Activated B cell treated with CpG ODN at 0.5 μM for 24 hours (primary cell): ENCODE measurements at places on chromosomes 12 and 14. TPM values are rescaled to one million over a fixed set of nuclear protein-coding genes. Genes with fewer than 3 reads are reported as not detected.

The DNAI7 gene
- total RNA-seq, result 0.15 and 0.27 TPM in 2 replicates

GRCh38 chr12:109930028-109930800 is 30.1 kb downstream of the TCHP start:
- no peak for DNase-seq

DNA sequence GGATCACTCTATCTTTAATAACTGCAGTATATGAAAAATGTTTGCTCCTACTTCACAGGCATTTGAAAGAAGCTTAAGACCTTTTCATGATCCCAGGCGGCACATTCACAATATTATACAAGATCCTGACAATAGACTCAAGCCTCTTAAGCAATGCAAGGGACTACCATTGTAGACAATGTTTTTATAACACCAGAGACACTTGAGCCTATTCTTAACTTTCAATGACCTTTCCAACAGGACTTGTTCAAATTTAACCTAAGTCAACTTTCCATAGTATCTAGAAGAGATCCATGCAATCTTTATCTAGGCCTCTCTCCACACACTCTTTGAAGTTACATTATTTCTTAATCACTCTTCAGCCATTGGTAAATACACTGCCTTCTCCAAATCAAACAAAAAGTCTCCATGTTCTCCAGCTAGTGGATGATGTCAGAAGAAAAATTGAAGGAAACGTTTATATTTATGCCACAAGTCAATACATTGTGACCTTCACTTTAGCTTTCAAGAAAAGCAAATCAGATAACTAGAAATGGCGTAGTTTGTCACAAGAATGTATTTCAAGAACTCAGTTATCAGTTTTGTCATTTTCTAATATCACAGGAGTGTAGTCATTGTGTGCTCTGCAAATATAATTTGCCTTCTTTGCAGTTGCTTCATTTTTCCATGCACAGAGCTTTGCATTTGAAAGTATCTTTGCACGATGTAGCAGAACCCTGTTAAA is 41.2 kb downstream of the PHLDA1 start:
- DNase-seq, result no peak

DNA sequence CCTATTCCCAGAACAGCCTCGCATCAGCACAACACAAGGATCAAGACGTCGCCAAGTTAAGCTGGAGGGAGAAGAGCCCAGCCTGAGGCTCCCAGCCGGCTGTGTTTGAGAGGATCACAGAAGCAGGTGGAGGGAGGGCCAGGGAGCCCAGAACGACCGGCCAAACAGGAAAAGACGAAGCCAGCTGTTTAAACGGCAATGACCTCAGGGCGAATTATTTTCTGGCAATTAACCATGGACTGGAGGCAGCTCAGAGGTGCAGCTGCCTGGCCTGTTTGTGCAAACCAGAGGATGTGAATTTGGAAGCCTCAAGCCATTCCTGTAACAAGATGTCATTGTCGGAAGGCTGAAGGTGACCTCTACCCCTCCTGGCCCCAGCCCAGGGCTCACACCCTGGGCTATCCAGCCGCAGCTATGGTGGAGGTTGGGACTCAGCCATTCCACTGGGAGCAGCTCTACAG is 175.8 kb upstream of the PRMT8 start:
- no peak for DNase-seq

- no peak for DNase-seq
Measured at GRCh38 chr12:106431839-106432411, 74.4 kb downstream of the POLR3B start.

DNA sequence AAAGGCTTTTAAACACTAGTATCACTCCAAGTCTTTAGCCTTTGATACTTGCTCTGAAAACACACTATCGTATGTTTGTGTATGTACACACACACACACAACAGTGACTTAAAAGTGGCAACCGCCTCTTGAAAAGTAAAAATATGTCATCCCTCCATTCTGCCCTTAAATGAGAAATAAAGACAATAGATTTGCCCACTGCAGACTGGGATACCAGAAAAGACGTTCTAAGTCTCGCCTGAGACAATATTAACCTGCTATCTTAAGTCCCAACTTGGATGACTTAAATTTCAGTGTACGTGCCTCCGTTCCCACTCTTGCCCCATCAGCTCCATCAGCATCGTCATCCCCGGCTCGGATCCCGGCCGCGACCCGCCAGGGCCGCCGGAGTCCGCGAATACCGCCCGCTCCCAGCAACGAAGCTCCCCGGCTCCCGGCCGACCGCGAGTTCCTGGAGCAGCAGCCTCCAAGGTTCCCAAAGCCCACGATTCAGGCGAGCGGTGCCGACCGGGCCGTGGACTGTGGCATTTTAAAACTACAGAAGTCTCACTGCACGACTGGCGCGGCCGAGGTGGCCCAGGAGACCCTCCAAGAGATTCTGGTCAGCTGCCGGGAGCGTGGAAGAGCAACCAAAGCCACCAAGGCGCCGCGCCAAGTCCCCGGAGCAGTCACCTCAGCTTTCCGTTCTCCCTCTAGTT is 2.8 kb upstream of the ARID2 start:
- peak; percentile 46 for DNase-seq

- no peak for DNase-seq
Measured at GRCh38 chr14:33555710-33556350, 395.0 kb downstream of the EGLN3 start.

- peak; percentile 44 for DNase-seq
Measured at GRCh38 chr12:57741844-57742738, 2.7 kb upstream of the TSPAN31 start.

DNA sequence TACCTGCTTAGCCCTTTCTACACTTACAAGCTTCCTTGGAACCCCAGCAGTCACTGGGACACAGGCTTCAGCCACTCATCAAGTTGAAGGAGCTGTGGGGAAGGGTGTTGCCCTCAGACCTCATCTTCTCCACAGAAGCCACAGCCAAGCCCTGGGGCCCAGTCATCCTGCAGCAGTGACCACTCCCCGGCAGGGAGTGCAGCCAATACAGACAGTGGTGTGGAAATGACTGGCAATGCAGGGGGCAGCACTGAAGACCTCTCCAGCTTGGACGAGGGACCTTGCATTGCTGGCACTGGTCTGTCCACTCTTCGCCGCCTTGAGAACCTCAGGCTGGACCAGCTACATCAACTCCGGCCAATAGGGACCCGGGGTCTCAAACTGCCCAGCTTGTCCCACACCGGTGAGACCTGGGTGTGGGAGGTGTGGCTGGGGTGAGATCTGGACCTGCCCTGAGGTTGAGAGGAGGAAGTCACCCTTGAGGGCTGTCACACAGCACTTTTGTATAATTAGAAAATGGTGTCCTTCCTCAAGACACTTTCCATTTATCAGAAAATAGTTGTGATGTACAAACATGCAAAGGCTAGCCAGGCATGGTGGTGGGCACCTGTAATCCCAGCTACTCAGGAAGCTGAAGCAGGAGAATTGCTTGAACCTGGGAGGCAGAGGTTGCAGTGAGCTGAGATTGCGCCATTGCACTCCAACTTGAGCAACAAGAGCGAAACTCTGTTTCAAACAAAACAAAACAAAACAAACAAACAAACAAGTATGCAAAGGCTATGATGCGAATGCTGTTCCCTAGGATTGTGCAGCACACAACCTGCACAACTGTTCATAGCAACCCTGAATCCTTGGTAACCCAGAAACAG is 9.9 kb downstream of the GLI1 start:
- no peak for DNase-seq

DNA sequence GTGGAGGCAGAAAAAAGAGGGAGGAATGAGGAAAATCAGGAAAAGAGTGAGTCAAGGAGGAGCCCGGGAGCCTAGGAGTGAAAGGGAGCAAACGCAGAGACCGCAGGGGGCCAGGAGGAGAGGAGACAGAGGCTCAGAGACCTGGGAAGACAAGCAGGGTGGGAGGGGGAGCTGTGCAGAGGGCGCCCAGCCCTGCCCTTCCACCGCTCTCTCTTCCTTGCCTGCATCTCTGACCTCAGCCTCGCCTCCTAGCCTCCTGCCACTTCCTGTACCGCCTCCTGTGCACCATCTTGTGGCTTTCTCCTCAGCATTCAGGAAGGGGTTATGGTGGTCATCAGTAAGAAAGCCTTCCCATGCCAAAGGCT is 1.3 kb downstream of the CLSTN3 start:
- no peak for DNase-seq

GRCh38 chr14:68964300-68965093 is 14.6 kb downstream of the ACTN1 start:
- DNase-seq, result no peak

The EMP1 gene
- total RNA-seq, result 0.39 TPM in 1 of 2 replicates, not detected in the other

The KCNK13 gene
- not detected in 2 replicates for total RNA-seq

GRCh38 chr14:94903883-94904282 is 134.0 kb upstream of the GSC start:
- no peak for DNase-seq

DNA sequence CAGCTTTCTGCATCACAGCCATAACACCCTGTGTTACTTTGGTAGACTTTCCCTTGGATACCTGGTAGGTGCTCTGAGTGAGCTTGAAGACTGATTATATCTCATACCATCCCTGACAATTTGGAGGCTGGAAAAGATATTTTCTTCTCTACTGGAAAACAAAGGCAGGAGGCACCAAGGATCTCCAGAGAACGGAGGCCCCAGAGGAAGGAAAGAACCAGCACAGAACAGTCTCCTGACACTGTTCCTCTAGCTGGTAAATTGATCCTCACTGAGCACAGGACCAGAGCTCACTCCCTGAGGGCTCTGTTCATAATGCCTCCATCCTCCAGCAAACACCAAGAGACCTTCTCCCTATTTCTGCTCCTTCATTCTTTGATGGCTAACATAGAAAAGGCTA is at the start of gene OR11G2:
TSS of gene OR11G2 (plus strand) at position 301 of the 400 bp plus-strand sequence. CDS start 6,542 bp downstream, outside the sequence.
- no peak for DNase-seq

The RAPGEF3 gene
- total RNA-seq, result 2.7 and 5.0 TPM in 2 replicates

- DNase-seq, result no peak
Measured at GRCh38 chr12:84183576-84183975, 729.0 kb downstream of the SLC6A15 start.

The CLEC7A gene
- total RNA-seq, result 0.09 and 0.10 TPM in 2 replicates

- DNase-seq, result no peak
Measured at GRCh38 chr12:13243516-13244070, 47.1 kb downstream of the EMP1 start.

DNA sequence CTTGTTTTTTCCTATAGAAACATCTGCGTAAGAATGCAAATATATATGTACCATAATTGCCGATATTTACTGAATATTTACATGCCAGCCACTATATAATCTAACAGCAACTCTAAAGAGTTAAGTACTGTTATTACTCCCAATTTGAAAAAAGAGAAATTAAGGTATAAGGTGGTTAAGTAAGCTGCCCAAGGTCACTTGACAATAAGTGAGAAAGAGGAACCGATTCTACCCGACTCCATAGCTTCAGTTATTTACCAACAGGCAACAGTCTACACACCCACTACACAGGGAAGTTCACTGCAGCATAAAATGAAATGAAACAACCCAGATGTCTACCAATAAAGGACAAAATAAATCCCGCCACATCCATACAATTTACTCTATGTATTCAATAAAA is 1.1 kb downstream of the MIS18BP1 start:
- DNase-seq, result no peak

DNA sequence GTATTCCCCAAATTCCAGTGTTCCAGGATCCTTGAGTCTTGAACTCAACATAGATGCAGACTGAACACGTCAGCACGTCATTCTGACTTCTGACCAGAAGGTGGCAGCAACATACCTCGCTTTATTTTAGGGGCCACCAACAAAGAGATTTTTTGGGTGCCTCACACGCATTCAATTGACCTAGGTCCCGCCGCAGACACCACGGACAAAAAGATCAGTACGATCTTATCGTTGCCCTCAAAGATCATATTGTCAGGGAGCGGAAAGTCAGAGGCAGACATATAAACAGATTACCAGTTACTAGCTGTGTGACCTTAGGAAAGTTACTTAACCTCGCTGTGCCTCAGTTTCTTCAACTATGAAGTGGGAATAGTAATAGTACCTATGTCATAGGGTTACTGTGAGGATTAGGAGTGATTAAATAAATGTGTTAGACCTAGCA is 6.5 kb upstream of the PRPH start:
- peak; percentile 41 for DNase-seq
